ENCODE measurements at places on chromosomes 3 and 15.

DNA sequence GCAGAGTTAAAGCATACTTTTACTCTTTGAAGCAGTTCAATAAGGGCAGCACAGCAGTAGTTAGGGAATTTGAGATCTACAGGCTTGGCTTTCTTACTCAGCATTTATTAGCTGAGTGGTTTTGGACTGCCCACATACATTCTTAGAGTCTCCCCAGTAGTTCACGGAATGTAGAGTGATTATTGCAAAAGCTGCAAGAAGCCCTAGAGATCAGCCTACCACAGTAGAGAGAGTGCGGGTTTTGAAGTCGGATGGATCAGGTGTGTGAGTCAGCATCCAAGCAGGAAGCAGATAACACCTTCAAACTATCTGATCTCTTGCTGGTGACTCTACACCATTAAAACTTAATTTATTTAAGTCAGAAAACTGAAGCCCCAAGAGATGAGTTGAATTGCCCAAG is 171.9 kb downstream of the SYNPR start:
- DNase-seq, result no peak

GRCh38 chr3:174869448-174869847 is 10.3 kb downstream of the NAALADL2 start:
- DNase-seq, result no peak

DNA sequence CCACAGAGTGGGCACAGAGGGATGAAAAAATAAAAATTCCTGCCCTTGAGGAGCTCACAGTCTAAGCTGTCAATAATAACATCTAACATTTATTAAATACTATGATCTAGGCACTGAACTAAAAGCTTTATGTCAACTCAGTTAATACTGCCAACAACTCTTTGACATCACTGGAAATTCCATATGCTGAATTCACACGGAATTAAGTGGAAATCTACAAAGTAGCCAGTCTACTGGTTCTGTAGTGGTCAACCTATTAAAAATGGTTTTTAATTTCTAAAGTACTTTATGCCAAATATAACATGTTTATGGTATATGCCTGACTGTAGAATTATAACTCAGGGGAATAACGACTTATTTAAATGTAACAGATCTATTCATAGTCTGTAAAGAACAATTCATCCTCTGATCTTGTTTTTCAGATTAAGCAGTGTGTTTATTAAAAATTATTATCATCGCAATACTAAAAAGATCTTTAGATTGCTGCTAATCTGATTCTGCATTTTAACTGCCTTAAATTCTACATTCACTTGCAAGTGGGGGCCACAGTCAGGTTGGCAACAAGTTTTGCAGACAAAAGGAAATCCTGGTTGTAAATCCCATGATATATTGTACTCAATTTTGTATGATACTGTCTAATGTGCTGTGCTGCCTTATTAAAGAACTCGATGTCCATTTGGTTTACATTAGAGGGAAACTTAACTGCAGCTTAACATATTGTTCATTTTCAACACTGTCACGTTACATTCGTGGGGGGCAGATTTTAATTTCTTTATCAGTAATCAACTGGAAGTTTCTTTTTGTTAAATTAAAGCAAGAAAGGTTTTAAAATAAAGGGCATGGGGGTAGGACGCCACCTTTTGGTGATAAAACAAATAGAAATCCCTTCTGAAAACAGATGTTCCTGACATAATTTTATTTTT is 2.6 kb upstream of the FOXP1 start:
- no peak for DNase-seq

GRCh38 chr15:71874245-71874644 is 63.9 kb downstream of the NR2E3 start:
- no peak for DNase-seq

DNA sequence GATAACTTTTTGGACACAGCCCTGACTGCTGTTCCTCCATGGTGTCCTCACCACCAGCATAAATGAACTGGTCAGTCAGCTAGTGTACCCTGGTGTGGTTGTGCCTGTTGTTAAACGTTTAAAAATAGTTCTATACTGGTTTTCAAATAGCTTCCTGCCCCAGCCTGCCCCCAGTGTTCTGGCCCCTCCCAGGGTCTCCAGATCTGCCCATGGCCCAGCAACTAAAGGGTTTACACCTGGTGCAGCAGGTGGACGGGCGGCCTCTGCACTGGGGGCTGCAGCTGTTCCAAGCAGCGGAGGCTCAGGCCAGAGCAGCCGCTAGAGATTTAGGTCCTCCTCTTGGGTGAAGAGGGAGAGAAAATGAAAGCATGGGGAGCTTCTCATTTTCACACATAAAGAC is 6.1 kb upstream of the NR2E3 start:
- DNase-seq, result no peak

GRCh38 chr3:102036017-102036416 is 186.7 kb downstream of the NFKBIZ start:
- no peak for DNase-seq

Data from stimulated activated CD4-positive, alpha-beta T cell treated with anti-CD3 and anti-CD28 coated beads, Interleukin-15, amount 100 ng/mL, for 48 hours (primary cell).